AG09309 (cell line): ENCODE measurements at places on chromosomes 4 and X.

- no peak for DNase-seq
These were observed 12.7 kb upstream of the DCUN1D4 start for GRCh38 chr4:51830156-51830720.

GRCh38 chrX:31126205-31126604 lies 54.4 kb upstream of the FTHL17 start:
- no peak for DNase-seq

DNA sequence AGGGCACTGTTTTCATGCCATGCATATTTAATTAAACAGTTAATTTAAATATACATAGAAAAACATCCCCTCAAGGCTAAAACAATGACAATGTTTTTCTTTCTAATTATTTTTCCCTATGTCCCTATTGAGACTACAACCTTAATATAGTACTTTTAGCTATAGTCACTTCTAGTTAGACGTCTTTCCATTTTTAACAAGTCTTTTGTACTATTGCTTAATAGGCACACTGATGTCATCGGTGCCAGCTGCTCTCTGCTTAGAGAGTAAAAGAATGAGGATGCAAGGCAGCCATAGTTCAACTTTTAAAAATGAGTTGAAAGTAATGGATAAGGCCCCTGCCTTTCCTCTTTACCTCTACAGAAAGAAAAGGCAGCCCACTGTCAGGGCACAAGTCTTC lies 191.1 kb downstream of the KCTD8 start:
- DNase-seq = no peak

DNA sequence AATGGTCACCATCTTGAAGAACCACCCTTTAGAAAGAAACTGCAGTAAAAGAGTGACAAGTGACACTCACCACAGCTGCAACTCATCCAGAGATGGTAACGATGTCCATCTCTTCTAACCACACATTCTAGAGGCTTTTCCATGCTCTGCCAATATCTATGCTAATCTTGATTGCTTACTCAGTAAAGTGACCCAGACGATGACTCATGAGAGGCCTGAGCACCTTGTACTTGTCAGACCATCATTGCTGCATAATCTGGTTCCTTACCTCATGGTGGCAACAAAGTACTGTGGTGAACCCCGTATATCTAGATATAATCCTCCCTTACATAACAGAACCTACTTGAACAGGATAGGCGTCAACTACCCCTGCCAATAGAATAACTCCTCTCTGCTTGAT lies 75.6 kb downstream of the CCNG2 start:
- DNase-seq = no peak

- DNase-seq = no peak
These were observed 126.2 kb upstream of the ZDHHC15 start for GRCh38 chrX:75648803-75649588.

DNA sequence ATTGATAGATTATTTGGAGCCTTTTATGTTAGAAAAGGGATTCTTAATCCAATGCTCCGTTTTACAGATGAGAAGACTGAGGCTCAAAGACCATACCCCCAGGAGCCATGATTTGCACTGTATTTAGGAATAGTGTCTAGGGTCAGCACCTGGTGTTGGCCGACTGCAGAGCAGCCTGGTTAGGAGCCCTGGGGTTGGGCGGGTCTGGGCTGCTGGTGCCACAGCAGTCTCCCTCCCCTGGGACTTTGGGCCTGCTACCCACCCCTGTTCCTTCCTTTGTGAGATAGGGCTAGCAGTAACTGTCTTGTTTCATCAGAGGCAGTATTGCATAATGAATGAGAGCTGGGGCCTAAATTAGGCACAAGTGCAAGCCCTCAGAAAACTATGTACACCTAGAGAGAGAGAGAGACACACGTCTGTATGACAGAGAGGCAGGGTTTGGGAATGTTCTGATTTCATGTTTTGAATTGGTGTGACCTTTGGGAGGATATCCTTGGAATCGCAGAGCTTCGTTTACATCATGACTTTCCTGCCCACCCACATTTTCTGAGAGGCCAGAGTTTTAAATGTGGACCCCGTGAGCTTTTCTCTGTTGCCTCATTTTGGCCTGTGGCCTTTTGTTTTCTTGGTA lies 111.7 kb downstream of the PTTG2 start:
- DNase-seq = no peak

DNA sequence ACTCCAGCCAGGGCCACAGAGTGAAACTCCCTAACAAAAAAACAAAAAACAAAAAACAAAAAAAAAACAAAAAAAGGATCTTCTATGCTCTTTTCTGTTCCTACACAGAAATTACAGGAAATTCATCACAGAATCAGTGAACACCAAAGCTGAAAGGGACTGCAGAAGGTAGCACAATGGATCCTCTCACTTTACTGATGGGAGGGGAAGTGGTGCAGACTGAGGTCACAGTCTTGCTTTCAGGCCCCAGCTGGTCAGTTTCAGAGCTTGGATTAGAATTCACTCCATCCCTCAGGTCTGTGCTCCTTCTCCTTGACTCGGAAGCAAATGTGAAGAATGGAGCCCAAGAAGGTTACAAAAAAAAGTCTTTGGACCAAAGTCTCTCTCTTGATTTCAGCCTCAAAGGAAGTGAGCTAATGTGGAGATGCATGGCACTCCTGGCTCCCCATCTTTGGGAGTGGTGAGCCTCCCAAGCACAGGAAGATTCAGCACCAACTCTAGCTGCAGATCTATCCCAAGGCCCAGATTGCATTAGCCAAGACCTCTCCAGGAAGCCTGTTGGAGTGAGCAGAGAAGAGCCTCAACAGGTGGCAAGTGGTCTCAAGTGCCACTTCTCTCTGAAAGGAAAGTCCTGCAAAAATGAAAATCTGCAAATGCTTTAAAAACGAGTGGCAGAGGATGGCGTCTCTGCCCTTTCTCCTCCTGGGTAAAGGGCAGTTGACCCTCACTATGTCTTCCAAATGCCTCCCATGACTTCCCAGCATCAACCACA lies 176.0 kb downstream of the MAML3 start:
- DNase-seq = no peak

DNA sequence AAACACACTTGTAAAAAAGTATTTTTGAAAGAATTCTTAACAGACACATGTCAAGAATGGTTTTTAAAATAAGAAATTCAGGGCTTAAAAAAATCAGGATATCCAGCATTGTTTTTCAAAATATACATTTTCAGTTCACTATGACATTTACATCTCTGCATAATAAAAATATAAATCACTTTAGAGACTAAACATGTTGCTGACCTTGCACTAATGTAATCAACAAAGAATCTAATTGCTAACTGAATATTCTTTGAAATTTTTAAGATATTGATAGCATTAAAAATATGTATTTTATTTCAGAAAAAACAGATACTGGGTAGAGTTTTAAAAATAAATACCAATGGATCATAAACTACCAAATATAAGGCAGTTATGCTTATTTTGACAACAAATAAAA lies 26.4 kb downstream of the RPS6KA6 start:
- DNase-seq = no peak
